ENCODE measurements at places on chromosomes 3 and 15. TPM values are rescaled to one million over a fixed set of nuclear protein-coding genes. Genes with fewer than 3 reads are reported as not detected.

- H3K27ac ChIP-seq: no peak overlapping the region
- no peak overlapping the region for H3K4me3 ChIP-seq
- DNase-seq: no peak
- no peaks in the 10 kb centered on the region for H3K27me3 ChIP-seq
- H3K36me3 ChIP-seq: no peaks in the 10 kb centered on the region
Observed at GRCh38 chr15:73539212-73540128, 93.7 kb downstream of the NPTN start.

DNA sequence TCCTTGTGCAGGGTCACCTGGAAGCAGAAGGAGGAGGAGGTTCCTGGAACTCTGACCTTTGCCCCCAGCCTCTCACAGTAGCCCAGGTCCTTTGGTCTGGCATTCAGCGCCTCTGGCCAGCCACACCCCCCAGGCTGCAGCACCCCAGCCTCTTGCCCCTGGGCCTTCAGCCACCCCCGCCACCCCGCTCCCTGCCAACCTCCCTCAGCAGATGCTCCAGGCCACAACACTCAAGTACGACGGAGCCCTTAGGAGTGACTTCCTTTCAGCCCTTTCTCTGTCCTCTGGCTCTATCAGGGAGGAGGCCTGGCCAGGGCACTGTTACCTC is 45.2 kb downstream of the GRIP2 start:
- no peak overlapping the region for H3K27ac ChIP-seq
- no peaks in the 10 kb centered on the region for H3K36me3 ChIP-seq
- no peak overlapping the region for H3K4me3 ChIP-seq
- no peaks in the 10 kb centered on the region for H3K27me3 ChIP-seq

DNA sequence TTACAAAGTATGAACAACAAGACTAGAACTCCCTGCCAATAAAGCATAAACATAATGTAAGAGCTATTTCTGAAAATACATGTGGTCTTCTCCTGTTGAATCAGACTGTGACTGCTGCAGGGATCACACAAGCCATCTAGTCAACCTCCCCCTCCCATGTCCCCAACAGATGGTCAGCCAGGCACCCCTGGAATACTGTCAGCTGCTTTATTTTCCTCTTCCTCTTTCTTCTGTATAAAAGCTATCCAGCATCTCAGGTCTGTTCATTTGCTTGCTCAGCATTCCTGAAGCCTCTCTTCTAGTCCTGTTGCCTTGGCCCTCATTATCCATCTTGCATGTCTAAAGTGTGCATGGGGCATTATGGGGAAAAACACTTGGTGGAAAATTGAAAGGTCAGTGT is 6.5 kb upstream of the MINDY4B start:
- DNase-seq: no peak
- no peak overlapping the region for H3K27ac ChIP-seq
- H3K27me3 ChIP-seq: no peaks in the 10 kb centered on the region
- H3K4me3 ChIP-seq: no peak overlapping the region
- H3K4me1 ChIP-seq: no peaks in the 10 kb centered on the region
- no peaks in the 10 kb centered on the region for H3K36me3 ChIP-seq

- H3K36me3 ChIP-seq: no peaks in the 10 kb centered on the region
- H3K4me1 ChIP-seq: no peaks in the 10 kb centered on the region
- DNase-seq: no peak
Observed at GRCh38 chr3:159196359-159196758, 394.5 kb downstream of the MFSD1 start.

- no peak for DNase-seq
- H3K36me3 ChIP-seq: no peaks in the 10 kb centered on the region
- H3K27ac ChIP-seq: no peak overlapping the region
- no peaks in the 10 kb centered on the region for H3K4me1 ChIP-seq
- no peaks in the 10 kb centered on the region for H3K27me3 ChIP-seq
Observed at GRCh38 chr3:142077859-142078500, 71.4 kb downstream of the TFDP2 start.

GRCh38 chr3:106533093-106533787 is 664.4 kb upstream of the CBLB start:
- H3K27me3 ChIP-seq: no peaks in the 10 kb centered on the region
- H3K27ac ChIP-seq: no peak overlapping the region
- H3K36me3 ChIP-seq: no peaks in the 10 kb centered on the region
- no peaks in the 10 kb centered on the region for H3K4me1 ChIP-seq

DNA sequence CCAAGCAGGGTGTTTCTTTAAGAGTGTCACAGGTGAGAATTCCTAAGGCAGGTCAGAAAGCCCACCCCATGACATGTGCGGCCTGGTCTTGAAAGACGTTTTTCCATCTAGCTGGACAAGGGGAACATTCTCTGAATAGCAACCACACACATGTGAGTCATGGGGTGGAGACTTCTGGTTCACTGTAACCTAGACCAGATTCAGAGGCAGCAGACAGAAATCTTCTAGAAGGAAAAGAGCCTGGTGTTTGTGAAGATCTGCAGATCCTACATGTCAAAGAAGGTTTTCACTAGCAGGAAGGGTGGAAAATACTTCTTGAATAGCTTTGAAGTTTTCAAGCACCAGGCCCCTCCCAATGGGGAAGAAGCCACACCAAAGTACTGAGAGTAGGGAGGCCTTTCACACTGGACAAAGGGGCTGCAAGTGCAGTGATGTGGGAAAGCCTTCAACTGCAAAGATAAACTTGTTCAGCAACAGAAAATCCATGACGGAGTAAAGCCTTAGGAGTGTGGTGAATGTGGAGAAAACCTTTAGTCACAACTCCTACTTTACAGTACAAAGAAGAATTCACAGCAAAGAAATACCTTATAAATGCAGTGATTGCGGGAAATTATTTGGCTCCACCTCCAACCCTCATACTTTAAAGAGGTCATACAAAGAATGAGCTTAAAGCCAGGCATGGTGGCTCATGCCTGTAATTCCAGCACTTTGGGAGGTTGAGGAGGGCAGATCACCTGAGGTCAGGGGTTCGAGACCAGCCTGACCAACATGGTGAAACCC is 17.6 kb downstream of the ADAM10 start:
- H3K4me3 ChIP-seq: no peak overlapping the region
- peaks cover 3% of the 10 kb centered on the region for H3K36me3 ChIP-seq
- no peaks in the 10 kb centered on the region for H3K4me1 ChIP-seq
- no peaks in the 10 kb centered on the region for H3K27me3 ChIP-seq

GRCh38 chr3:82044930-82045705 is 283.7 kb upstream of the GBE1 start:
- H3K27ac ChIP-seq: no peak overlapping the region
- no peaks in the 10 kb centered on the region for H3K27me3 ChIP-seq
- H3K4me3 ChIP-seq: no peak overlapping the region
- no peaks in the 10 kb centered on the region for H3K4me1 ChIP-seq
- no peaks in the 10 kb centered on the region for H3K36me3 ChIP-seq

- peaks cover 3% of the 10 kb centered on the region for H3K27me3 ChIP-seq
- H3K4me1 ChIP-seq: peaks cover under 1% of the 10 kb centered on the region
- H3K27ac ChIP-seq: no peak overlapping the region
- no peaks in the 10 kb centered on the region for H3K36me3 ChIP-seq
- peak overlapping the region; percentile 90 for H3K4me3 ChIP-seq
Observed at GRCh38 chr3:171458864-171459136, 1.4 kb downstream of the TNIK start.

DNA sequence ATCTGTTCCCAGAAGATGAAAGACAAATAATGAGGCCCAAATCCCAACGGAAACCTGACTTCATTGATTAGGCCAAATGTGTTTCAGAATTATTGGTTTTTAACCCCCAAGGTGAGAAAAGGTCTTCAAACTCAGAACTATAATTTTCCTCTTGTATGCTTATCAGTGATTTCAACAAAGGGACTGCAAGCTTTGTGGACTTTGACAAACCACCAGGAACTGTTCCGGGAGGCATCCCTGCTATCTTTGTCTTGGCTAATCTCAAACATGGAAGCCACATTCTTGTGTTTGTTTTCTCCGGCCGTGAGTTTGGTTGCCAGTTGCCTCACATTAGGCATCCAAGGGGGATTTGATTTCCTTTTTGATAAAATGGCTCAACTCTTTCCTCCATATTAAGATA is 19.5 kb downstream of the ARHGEF3 start:
- H3K27ac ChIP-seq: no peak overlapping the region
- H3K36me3 ChIP-seq: no peaks in the 10 kb centered on the region
- no peak overlapping the region for H3K4me3 ChIP-seq
- DNase-seq: no peak

GRCh38 chr15:67319961-67320360 is 65.4 kb downstream of the IQCH start:
- H3K4me1 ChIP-seq: no peaks in the 10 kb centered on the region
- no peaks in the 10 kb centered on the region for H3K27me3 ChIP-seq
- no peak overlapping the region for H3K27ac ChIP-seq

DNA sequence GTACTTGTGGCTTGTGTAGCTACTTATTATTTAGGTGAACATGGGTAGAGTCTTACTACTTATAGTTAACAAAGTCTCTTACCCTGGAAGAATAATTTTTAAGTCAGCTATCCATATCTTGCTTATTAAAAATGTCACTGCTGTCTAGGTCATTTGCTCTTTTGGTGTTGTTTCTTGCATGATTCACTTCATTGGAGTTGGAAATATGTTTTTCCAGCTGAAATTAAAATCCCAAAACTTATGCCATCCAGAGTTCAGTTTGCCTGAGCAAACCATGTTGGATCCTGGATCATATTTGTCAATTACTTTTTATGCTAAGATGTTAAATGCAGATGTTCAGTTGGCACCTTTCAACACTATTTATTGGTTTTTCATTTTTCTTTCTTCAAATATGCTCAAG is 421.0 kb upstream of the RBMS3 start:
- no peaks in the 10 kb centered on the region for H3K27me3 ChIP-seq
- H3K36me3 ChIP-seq: no peaks in the 10 kb centered on the region
- DNase-seq: no peak
- no peaks in the 10 kb centered on the region for H3K4me1 ChIP-seq

- no peak overlapping the region for H3K27ac ChIP-seq
- no peak for DNase-seq
- H3K4me3 ChIP-seq: no peak overlapping the region
Observed at GRCh38 chr3:109154979-109155378, 18.5 kb downstream of the C3orf85 start.

- H3K4me3 ChIP-seq: no peak overlapping the region
- H3K27ac ChIP-seq: no peak overlapping the region
- DNase-seq: no peak
- H3K4me1 ChIP-seq: peaks cover 4% of the 10 kb centered on the region
Observed at GRCh38 chr3:122146466-122146865, 37.0 kb upstream of the CASR start.

DNA sequence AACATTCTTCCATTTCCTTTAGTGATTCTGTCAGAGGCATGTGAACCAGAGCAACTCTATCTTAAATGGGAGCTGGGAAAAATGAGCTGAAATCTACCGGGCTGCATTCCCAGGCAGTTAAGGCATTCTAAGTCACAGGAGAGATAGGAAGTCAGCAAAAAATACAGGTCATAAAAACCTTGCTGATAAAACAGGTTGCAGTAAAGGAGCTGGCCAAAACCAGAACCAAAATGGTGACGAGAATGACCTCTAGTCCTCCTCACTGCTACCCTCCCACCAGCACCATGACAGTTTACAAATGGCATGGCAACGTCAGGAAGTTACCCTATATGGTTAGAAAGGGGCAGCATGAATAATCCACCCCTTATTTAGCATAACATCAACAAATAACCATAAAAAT is 66.4 kb downstream of the B3GALNT1 start:
- peaks cover 3% of the 10 kb centered on the region for H3K4me1 ChIP-seq
- H3K36me3 ChIP-seq: no peaks in the 10 kb centered on the region
- DNase-seq: no peak
- H3K27ac ChIP-seq: peak overlapping the region; percentile 48
- no peaks in the 10 kb centered on the region for H3K27me3 ChIP-seq

DNA sequence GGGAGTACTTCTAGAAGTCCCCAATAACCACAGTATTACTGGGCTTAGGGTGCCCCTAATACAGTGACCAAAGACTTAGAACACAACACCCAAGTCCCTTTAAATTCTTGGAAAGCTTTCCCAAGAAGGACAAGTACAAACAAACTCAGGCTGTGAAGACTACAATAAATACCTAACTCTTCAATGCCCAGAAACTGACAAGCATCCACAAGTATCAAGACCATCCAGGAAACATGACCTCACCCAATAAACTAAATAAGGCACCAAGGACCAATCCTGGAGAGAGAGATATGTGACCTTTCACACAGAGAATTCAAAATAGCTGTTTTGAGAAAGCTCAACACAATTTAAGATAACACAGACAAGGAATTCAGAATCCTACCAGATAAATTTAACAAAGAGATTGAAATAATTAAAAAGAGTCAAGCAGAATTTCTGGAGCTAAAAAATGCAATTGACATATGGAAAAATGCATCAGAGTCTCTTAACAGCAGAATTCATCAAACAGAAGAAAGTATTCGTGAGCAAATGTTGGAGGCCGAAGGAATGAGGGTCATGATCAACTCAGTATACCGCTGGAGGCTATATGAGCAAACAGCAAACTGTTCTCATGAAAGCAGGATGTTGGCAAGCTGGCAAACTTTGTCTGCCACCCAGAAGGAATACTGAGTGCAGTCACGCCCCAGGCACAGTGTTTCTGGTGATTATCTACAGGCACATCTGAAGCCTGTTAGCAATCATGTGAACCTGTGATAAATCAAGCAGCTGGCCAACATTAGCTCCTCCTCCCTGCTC is 87.0 kb upstream of the NECTIN3 start:
- H3K27ac ChIP-seq: no peak overlapping the region
- DNase-seq: no peak

GRCh38 chr3:14278265-14278798 is 99.7 kb downstream of the LSM3 start:
- H3K4me3 ChIP-seq: no peak overlapping the region
- H3K4me1 ChIP-seq: no peaks in the 10 kb centered on the region
- no peak overlapping the region for H3K27ac ChIP-seq
- no peaks in the 10 kb centered on the region for H3K27me3 ChIP-seq

DNA sequence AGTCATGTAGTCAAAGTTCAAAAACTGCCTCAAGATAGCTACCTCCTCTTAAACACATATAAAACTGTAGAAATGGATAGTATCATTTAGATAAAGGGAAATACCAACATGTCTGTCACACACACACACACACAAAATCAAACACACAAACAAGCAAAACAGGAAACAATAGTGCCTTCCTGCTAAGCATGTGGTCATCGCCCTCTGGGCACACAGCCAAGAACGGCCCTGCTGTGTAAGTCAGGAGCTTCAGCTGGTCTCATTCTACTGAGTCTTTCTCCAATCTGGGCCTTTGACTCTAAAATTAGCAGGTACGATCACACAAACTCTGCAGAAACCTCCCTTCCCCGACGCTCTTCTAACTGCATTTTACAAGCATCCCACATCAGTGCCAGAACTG is 272.2 kb upstream of the CHRNA7 start:
- H3K27me3 ChIP-seq: no peaks in the 10 kb centered on the region
- peak; percentile 81 for DNase-seq
- no peaks in the 10 kb centered on the region for H3K36me3 ChIP-seq
- H3K4me1 ChIP-seq: no peaks in the 10 kb centered on the region

- no peaks in the 10 kb centered on the region for H3K4me1 ChIP-seq
- H3K27ac ChIP-seq: no peak overlapping the region
- no peak overlapping the region for H3K4me3 ChIP-seq
- H3K27me3 ChIP-seq: no peaks in the 10 kb centered on the region
- H3K36me3 ChIP-seq: no peaks in the 10 kb centered on the region
Observed at GRCh38 chr3:188842639-188843038, 329.1 kb upstream of the TPRG1 start.

SLC28A2 gene
- not detected for total RNA-seq

TMC3 gene
- not detected for total RNA-seq

FBXO40 gene
- not detected for total RNA-seq

GREM1 gene
- total RNA-seq: 4.8 TPM

SLC51B gene
- total RNA-seq: 2.9 TPM

GOLGA6L4 gene
- 5.6 TPM for total RNA-seq

CYP8B1 gene
- 10.4 TPM for total RNA-seq

PTPRG gene
- 154 TPM for total RNA-seq
